Breast epithelium (tissue), 4 donors: ENCODE measurements at places on chromosomes 16 and 17.

DNA sequence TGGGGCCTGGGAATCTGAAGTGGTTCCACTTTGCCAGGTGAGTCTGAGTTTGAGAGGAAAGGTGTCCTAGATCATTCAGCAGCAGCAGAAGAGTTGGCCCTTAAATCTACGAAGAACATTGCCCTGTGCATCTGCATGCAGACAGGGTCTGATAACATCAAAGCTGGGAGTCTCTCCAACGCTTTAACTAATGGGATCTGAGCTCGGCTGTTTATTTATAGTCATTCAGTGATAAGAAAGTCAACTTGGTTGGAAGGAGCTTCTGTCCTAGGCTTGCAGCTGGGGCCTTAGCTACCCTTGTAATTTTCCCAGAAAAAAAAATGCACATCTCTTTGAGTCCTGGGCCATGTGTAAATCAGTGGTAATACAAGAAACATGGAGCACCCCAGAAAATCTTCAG lies 418.0 kb upstream of the HSBP1 start:
- no peaks in the 10 kb centered on the region for H3K36me3 ChIP-seq
- H3K4me1 ChIP-seq = no peaks in the 10 kb centered on the region
- H3K27ac ChIP-seq = no peak overlapping the region
- no peaks in the 10 kb centered on the region for H3K27me3 ChIP-seq

DNA sequence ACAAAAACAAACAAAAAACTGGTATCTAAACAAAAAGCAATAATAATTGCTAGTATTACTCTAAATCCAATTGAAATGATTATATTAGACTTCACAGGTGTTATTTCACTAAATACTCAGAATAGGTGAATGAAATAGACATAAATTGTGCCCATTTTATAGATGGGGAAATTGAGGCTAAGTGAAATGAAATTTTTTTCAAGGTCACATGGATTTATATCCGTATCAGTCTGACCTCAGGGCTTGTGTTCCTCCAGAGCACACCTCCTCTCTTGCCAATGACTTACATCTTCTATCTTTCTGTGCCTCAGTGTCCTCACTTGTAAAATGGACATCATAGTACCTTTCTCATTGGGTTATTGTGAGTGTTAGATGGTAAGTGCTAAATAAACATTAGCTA lies 72.3 kb downstream of the GP2 start:
- H3K4me1 ChIP-seq = no peaks in the 10 kb centered on the region
- no peak overlapping the region for H3K27ac ChIP-seq
- H3K27me3 ChIP-seq = no peaks in the 10 kb centered on the region
- H3K4me3 ChIP-seq = no peak overlapping the region
- DNase-seq = no peak
- no peaks in the 10 kb centered on the region for H3K36me3 ChIP-seq

DNA sequence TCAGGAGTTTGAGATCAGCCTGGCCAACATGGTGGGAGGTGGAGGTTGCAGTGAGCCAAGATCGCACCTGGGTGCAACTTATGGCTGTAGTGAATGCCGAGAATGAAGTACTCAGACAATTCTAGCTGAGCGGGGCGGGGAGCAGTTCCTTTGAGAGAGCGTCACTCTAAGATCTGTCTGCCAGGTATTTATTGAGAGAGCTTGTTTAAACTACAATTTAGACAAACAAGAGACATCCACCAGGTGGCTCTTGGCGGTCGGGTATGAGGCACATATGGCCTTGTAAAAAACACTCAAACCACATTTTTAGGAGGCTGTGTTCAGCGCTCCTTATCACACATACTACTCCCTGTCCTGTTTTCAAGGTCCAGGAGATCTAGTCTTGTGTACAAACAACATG lies 40.6 kb upstream of the CDH1 start:
- H3K27ac ChIP-seq = no peak overlapping the region
- no peaks in the 10 kb centered on the region for H3K36me3 ChIP-seq

GRCh38 chr17:17752821-17753321 lies 71.6 kb downstream of the RAI1 start:
- H3K27ac ChIP-seq = peak overlapping the region; percentile 89
- H3K4me1 ChIP-seq = no peaks in the 10 kb centered on the region
- peak overlapping the region; percentile 47 for H3K4me3 ChIP-seq
- H3K27me3 ChIP-seq = no peaks in the 10 kb centered on the region
- DNase-seq = peak; percentile 72

- peaks cover 19% of the 10 kb centered on the region for H3K36me3 ChIP-seq
- H3K4me1 ChIP-seq = no peaks in the 10 kb centered on the region
- H3K27ac ChIP-seq = no peak overlapping the region
- no peak for DNase-seq
These were observed 39.4 kb downstream of the STH start for GRCh38 chr17:46038414-46038813.

GRCh38 chr16:73304008-73304774 lies 256.3 kb upstream of the ZFHX3 start:
- peaks cover 3% of the 10 kb centered on the region for H3K27me3 ChIP-seq
- DNase-seq = no peak
- no peak overlapping the region for H3K4me3 ChIP-seq
- no peak overlapping the region for H3K27ac ChIP-seq
- H3K4me1 ChIP-seq = no peaks in the 10 kb centered on the region

DNA sequence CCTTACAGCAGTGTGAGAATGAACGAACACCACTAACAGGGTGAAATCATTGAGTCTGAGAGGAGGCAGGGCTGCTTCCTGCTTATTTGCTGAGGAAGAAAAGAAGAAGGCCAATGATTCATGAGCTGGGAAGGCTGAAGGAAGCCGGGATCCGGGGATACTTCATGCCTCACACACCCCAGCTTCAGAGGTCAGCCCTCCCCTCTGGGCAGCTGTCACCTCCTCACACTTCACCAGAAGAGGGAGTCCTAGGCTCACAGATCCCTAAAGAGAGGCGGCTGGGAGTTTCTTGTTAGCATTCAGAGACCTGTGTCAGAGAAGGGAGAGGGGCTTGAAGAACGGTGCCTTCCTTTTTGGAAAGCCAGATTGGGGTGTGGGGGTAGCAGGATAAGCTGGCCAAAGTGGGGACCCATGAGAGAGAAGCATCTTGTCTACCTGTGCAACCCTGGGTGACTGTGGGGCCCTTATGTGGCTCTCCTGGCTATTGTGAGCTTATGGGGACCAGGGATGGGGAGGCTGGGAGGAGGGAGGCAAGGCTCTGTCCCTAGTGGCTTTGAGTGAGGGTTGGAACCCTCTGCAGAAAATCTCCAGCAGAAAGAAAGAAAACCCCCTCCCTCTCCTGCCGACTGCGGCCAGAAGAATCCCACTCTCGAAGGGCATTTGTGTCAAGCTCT lies 94.6 kb downstream of the RGS9 start:
- no peak for DNase-seq
- no peak overlapping the region for H3K4me3 ChIP-seq
- no peaks in the 10 kb centered on the region for H3K4me1 ChIP-seq
- no peak overlapping the region for H3K27ac ChIP-seq

GRCh38 chr17:44979426-44979995 lies 11.4 kb upstream of the C1QL1 start:
- no peaks in the 10 kb centered on the region for H3K36me3 ChIP-seq
- no peak for DNase-seq
- no peaks in the 10 kb centered on the region for H3K27me3 ChIP-seq
- H3K27ac ChIP-seq = no peak overlapping the region
- no peaks in the 10 kb centered on the region for H3K4me1 ChIP-seq

DNA sequence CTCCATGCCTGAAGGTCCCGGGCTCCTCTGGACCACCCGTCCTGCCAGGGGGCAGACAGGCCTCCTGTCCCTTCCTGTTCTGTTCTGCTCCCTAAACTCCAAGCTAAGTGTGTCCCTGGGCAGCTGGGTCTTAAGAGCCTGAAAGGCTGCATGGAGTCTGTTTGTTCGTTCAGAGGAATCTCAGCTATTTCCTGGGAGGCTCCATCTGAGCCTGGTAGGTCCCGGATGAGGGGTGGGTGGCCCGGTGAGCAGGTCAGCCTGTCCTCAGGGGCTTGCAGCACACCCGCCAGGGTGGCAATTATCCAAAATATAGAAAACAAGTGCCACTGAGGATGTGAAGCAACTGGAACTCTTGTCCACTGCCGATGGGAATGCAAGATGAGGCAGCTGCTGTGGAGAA lies 12.6 kb downstream of the ACTG1 start:
- DNase-seq = no peak
- no peaks in the 10 kb centered on the region for H3K27me3 ChIP-seq
- no peaks in the 10 kb centered on the region for H3K36me3 ChIP-seq
- no peaks in the 10 kb centered on the region for H3K4me1 ChIP-seq

- DNase-seq = no peak
- no peak overlapping the region for H3K4me3 ChIP-seq
- peaks cover 9% of the 10 kb centered on the region for H3K36me3 ChIP-seq
- no peaks in the 10 kb centered on the region for H3K27me3 ChIP-seq
- H3K4me1 ChIP-seq = no peaks in the 10 kb centered on the region
- H3K27ac ChIP-seq = no peak overlapping the region
These were observed 22.1 kb downstream of the EFTUD2 start for GRCh38 chr17:44877121-44877520.

- peaks cover 10% of the 10 kb centered on the region for H3K27me3 ChIP-seq
- DNase-seq = no peak
- no peak overlapping the region for H3K27ac ChIP-seq
- no peak overlapping the region for H3K4me3 ChIP-seq
- no peaks in the 10 kb centered on the region for H3K36me3 ChIP-seq
- peaks cover 6% of the 10 kb centered on the region for H3K4me1 ChIP-seq
These were observed 1.5 kb upstream of the ADAM11 start for GRCh38 chr17:44757045-44757917.

DNA sequence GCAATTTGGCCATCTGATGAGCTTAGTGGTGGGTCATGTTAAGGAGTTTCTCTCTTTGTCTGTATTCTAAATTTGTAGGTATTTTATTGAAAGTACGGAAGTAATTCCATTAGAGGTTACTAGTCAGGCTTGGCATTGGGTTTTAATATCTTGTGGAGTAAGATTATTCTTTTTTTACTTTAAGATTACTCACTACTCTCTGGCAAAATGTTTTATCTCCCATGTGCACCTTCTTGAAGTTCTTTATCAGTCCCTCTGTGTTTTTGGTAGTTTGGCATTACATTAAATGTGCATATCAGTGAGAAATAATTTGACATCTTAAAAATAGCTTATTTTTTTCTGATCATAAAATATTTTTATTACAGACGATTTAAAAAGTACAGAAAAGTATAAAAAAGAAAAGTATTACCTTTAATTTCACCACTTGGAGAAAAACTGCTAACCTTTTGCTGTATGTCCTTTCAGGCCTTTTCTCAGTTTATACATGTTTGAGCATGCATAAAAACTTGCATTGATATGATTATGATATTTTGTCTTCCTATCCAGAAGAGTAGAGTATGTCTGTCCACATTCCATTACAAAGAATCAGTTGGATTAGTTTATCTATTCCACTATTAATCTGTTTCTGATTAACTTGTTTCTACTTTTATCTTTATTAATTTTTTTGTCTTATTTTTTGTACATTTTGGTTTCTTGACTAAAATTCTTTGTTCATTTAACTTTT lies 198.3 kb downstream of the SPECC1 start:
- no peak for DNase-seq
- no peaks in the 10 kb centered on the region for H3K36me3 ChIP-seq
- H3K27me3 ChIP-seq = no peaks in the 10 kb centered on the region

GRCh38 chr17:28390141-28390540 lies 15.9 kb downstream of the SLC46A1 start:
- no peak overlapping the region for H3K27ac ChIP-seq
- no peaks in the 10 kb centered on the region for H3K27me3 ChIP-seq
- H3K4me3 ChIP-seq = no peak overlapping the region
- no peaks in the 10 kb centered on the region for H3K36me3 ChIP-seq
- no peaks in the 10 kb centered on the region for H3K4me1 ChIP-seq

GRCh38 chr17:63816669-63817068 lies 10.6 kb upstream of the PSMC5 start:
- H3K4me1 ChIP-seq = no peaks in the 10 kb centered on the region
- no peak for DNase-seq
- H3K27ac ChIP-seq = no peak overlapping the region

DNA sequence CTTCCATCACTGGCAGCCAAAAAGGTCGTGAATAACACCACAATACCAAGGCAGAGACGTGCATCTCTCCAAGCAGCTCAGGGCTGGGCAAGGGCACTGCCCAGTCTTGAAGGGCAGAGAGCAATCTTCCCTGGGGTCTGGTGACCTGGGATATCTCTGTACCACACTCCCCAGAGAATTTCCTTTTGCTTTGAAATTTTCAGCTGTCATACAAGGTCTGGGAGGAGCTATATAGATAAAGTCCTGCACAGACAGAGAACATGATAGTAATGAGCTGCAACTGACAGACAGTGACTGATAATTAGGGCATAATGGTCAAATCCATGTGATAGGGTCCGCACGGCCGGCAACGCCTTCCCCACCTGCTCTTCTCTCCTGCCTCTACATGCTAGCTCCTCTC lies 68.2 kb downstream of the DYNLRB2 start:
- H3K27me3 ChIP-seq = no peaks in the 10 kb centered on the region
- DNase-seq = no peak
- no peak overlapping the region for H3K4me3 ChIP-seq
- no peaks in the 10 kb centered on the region for H3K36me3 ChIP-seq

DNA sequence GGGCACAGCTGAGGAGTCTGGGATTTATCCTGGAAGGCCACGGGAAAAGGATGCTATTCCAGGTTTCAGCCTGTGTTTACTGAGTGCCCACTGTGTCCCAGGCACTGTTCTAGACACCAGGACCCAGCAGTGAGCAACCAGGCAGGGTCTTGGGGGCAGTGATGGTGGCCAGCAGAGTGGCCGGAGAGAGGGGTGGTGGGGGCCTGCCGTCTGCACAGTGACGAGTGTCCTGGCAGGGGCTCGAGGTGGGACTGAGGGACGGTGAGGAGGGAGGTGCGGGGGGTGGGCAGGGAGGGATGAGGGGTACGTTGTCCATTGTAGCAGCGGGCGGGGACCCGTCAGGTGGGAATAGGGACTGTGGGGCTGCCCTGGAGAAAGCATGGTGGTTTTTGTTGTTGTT lies 66.3 kb upstream of the CIBAR2 start:
- H3K4me1 ChIP-seq = no peaks in the 10 kb centered on the region
- no peak overlapping the region for H3K4me3 ChIP-seq
- H3K27me3 ChIP-seq = no peaks in the 10 kb centered on the region
- no peaks in the 10 kb centered on the region for H3K36me3 ChIP-seq
- no peak overlapping the region for H3K27ac ChIP-seq

DNA sequence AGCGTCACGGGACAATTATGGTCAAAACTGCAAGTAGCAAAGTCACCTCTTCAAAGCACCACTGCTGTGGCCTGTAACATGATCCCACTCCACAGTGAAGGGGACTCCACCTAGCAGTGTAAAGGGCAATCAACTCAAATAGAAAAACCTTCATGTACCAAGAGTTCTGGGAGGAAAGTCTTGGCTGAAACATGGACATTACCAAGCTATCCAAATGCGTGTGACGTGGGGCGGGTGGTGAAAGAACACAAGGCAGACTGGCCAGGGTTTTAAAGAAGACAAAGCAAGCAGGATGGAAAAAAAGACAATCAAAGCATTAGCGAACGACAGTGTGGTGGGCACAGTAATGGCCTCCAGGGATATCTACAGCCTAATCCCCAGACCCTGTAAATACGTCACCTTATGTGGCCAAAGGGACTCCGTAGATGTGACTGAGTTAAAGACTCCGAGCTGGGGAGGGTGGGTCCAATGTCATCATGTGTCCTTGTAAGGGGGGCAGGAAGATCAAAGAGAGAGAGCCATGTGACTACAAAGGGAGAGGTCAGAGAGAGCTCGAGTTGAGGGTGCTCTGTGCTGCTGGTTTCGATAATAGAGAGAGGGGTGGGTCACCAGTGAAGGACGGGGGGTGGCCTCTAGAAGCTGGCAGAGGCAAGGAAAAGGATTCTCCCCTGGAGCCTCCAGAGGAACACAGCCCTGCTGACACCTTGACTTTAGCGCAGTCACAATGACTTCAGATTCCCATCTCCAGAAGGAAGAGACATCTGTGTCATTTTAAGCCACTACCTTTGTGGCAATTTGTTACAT lies 6.0 kb downstream of the HSDL1 start:
- H3K27me3 ChIP-seq = no peaks in the 10 kb centered on the region
- H3K27ac ChIP-seq = no peak overlapping the region
- DNase-seq = no peak
- H3K4me1 ChIP-seq = no peaks in the 10 kb centered on the region
